ENCODE measurements at places on chromosomes 3 and 15.

DNA sequence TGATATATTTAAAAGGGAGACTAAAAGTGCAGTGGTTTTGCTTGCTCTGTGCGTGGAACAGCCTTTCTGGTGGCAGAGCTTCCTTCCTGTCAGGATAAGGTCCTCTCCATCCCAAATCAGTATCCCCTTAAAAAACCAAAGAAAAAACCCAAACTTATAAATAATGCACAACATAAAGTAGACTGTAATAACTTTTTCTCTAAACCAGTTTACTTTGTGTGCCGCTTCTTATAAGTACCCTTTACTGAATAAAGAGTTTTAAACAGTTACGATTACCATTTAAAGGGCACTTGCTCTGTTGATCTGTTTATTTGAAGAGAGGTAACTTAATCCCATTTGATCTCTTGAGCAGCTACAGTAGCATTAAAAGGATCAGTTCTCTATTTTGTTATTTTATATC is 2.5 kb downstream of the PIK3CA start:
- no peak for DNase-seq

GRCh38 chr3:143150071-143150470 is 30.5 kb downstream of the CHST2 start:
- DNase-seq = no peak

DNA sequence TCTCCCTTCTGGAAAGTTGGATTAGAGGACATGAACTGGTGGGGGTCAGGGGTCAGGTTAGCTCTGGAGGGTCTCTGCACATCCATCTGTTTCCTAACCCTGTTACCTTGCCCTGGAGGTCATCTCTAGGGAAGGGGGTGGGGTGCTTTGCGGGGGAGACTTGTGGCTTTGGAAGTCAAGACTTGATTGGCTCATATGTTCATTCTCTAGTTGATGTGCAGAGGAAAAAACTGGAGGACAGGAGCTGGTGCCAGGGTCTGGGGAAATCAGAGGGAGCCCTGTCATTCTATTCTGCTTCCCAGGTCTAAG is 42.9 kb upstream of the ROPN1 start:
- no peak for DNase-seq

- no peak for DNase-seq
These were observed 10.4 kb upstream of the CILP start for GRCh38 chr15:65221697-65222096.

- DNase-seq = no peak
These were observed 34.0 kb downstream of the DZIP3 start for GRCh38 chr3:108623504-108623903.

GRCh38 chr3:184647405-184647936 is 64.4 kb downstream of the MAGEF1 start:
- DNase-seq = no peak
